ENCODE measurements at places on chromosomes 6 and 20.

- DNase-seq = no peak
Measured at GRCh38 chr20:45823949-45824835, 2.9 kb downstream of the TNNC2 start.

DNA sequence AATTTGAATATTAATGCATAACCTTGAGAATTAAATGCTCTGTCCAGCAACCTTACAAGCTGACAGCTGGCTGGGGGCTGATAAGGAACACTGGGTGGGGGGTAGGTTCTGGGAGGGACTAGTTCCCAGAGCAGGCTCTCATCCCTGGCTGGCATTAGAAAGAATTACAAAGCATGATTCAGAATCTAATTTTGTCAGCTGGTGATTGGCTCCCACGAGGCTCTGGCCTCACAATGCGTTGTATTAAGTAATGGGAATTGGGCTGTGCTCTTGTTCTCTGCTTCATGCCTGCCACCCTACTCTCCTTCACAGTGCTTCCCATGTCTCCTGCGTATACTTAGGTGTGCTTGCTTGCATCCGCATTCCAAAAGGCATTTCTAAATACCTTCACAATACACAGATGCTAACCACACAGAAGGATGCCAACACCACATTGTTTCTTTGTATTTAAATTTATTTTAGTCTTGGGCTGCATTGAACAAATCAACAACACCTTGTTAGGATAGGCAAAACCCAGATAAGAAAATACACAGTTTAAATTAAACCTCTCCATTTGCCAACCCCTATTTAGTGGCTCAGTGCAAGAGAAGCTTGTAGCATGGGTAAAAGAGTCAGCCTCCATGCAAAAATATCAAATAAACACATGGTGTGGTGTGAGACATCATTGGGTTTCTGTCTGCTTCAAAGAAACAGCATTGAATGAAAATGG lies 434.5 kb upstream of the JAG1 start:
- peak; percentile 31 for DNase-seq

GRCh38 chr6:52640916-52641315 lies 30.0 kb upstream of the TMEM14A start:
- DNase-seq = no peak

GRCh38 chr20:53897884-53898555 lies 172.4 kb downstream of the BCAS1 start:
- DNase-seq = no peak

GRCh38 chr6:35219683-35220326 lies 6.0 kb downstream of the SCUBE3 start:
- no peak for DNase-seq

DNA sequence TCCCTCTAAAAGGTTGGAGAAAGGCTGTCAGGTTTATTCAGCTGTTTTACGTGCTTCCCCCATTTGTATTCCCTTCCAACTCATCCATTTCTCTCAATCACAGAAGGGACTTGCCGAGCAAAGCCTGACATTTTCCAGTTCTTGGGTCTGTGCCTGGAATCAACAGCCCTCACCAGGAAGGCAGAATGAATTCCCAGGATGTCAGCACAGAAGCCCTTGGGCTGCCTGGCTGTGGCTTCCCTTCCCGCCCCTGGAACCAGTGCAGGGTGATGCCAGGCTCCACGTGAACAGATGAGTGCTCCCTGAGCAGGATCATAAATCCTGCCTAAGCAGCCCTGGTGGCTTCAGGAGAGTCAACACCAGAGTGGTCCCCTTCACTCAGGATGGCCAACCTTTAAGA lies 86.1 kb upstream of the CD83 start:
- no peak for DNase-seq

- DNase-seq = no peak
Measured at GRCh38 chr20:1509237-1509636, 18.0 kb upstream of the SIRPB2 start.

GRCh38 chr20:42118001-42118400 lies 499.8 kb upstream of the CHD6 start:
- DNase-seq = no peak

- no peak for DNase-seq
Measured at GRCh38 chr6:48067148-48067712, 43.8 kb downstream of the PTCHD4 start.

DNA sequence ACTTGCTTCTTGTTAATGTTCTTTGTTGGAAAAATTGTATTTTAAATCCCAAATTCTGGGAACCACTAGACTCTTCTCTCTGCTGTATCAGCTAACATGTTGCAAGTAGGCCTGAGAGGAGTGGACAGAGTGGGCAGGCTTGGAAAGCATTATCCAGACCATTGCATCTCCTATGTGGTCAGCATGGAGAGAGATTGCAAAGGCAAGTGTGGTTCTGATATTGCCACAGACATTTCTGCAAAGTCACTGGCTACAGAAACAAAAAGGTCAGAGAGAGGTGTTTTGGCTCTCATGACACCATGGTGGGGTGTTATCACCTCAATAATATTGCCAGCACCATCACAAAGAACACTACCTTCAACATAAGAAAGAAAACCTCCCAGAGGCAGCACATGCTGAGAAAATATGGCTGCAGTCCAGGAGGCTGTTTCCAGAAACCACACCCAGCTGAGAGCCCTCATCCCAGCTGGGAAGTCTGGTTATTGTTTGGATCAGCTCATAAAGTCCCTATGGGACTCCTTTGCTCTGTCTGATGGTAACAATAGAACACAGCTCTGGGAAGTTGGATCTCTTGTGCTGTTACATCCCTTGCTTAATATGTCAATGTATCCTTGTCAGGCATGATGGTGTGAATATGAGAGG lies 78.2 kb upstream of the TBX18 start:
- DNase-seq = no peak

DNA sequence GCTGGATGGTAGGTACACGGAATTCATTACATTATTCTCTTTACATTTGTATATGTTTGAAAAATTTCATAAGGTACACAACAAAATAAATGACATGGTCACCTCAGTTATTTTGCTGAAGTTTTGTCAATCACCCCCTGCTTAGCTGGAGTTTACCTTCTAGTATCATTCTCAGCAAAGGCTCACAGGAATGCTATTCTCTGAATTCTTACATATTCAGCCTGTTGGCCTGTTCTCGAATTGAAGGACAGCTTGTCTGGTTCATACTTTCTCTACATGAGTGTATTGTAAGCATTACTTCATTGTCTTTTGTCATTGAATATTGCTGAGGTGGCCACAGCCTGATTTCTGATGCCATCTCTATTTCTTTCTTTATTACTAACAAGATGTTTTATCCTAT lies 12.8 kb downstream of the CALHM5 start:
- DNase-seq = no peak

DNA sequence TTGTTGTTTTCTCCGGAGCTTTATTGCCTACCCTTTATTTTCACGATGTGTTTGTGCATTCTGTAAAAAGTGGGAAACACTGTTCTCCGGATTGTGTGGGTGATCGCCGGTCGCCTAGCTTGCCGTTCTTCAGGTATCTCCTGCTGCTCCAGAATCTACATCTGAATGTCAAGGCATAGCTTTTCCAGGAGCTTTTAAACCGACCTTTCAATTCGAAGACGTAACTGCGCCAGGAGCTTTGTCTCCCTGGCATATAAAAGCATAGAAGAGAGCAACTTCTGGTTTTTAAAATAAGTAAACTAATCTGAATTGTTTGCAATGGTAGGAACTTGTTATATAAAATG lies 96.0 kb downstream of the HFE start:
- DNase-seq = no peak

DNA sequence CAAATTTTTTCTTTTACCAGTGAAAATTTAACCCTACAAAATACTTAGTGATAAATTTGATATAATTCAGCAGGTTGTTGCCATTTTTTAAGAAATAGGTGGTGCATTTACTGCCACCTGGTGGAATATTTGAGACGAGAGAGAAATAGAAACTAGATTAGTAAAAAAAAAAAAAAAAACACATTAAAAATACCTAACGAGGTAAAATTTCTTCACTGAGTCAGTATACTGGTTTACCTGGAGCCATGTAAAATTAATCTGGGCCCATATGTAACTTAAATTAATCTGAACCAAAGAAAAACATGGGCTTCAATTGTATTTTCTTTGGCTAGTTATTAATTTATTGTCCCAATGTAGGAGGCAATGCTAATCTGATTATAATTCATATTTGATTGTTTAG lies 520.8 kb downstream of the EPM2A start:
- no peak for DNase-seq

DNA sequence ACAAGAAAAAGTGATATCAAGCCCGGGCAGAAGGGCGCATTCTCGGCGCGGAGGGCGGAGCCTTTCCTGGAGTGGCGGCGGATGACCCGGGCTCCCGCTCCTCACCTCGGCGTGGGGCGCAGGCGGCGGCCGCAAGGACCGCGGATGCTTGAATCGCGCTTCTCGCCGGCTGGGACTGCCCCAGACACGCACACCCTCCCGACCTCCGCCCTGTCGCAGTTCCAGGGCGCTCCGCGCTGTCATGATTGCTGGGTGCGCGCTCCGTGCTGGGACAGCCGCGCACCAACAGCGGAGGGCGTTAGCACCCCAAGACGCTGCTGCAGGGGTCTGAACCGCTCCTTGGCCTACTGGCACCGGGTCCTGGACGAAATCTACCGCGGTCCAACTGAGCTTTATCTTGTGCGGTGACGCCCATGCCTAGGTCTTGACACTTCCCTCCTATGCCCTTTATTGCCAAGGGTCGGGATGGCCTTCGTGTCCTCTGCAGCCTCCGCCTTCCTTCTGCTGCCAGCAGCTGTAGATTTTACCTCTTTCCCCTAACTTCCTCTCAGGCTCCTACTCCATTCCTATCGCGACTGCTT lies 43.3 kb downstream of the IRAK1BP1 start:
- no peak for DNase-seq

DNA sequence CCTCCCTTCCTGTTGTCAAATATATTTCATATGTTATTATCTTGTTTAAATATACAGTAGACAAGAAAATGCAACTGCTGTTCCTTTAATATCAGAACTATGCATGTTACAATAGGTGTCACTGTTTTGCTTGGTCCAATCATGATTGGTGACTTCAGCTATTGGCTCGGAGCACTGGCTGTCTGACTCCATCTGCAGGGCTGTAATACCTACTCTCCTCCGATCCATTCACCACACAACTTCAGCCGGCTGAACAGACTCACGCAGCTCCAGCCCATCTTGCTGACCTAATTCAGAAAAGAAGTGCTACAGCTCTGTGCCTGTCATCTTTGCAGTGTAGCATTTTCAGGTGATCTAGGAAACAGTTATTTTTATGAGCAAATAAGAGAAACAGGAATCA lies at the start of gene BTBD3:
TSS of gene BTBD3 (plus strand) at position 231 of the 400 bp plus-strand sequence. CDS start 383 bp downstream, outside the sequence.
- peak; percentile 54 for DNase-seq

GRCh38 chr20:19734811-19735210 lies 23.2 kb upstream of the RIN2 start:
- no peak for DNase-seq

- no peak for DNase-seq
Measured at GRCh38 chr20:31818376-31818908, 714 bp upstream of the MYLK2 start.

GRCh38 chr6:141415896-141416295 lies 716.8 kb upstream of the GJE1 start:
- no peak for DNase-seq

- no peak for DNase-seq
Measured at GRCh38 chr20:62391165-62392076, 4.5 kb downstream of the RPS21 start.

- DNase-seq = peak; percentile 89
Measured at GRCh38 chr6:123323452-123324329, 313.1 kb downstream of the TRDN start.

- no peak for DNase-seq
Measured at GRCh38 chr20:36821964-36822437, 48.4 kb upstream of the DSN1 start.

- no peak for DNase-seq
Measured at GRCh38 chr6:113989675-113990074, 18.7 kb upstream of the HDAC2 start.

DNA sequence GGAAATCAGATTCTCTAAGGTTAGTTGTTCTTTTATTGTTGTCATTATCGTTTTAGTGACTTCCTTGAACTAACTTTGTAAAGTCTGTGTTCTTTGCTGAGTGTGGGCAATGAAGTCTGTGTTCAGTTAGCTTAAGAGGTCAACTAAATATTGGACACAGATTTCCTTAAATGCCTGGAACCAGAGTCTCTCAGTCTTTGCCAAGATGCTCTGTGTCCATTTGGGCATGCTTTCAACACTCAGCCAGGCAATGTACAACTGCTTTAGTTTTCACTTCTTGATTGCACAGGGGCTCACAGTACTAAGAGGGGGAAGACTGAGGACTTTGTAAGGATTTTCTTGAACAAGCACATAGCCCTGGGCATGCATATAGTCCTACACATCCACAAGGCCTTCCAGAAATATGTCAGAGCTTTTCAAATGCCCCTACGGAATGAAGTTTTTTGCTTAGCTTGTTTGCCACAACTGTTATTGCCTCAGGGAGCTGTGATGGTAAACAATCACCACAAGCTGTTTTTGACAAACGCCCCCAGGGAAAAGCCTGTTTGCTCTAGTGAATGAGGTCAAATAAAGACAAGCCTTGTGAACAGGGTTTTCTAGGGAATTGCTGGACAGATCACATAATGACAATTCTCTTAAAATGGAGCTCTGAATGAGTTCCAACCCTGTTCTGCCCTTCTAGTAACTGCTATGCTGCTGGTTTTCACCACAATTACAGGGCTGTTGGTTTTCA lies 82.5 kb downstream of the B3GAT2 start:
- DNase-seq = no peak

GRCh38 chr6:159193923-159194322 lies 24.7 kb downstream of the FNDC1 start:
- no peak for DNase-seq

GRCh38 chr6:106730718-106731117 lies 101.3 kb downstream of the QRSL1 start:
- DNase-seq = no peak

DNA sequence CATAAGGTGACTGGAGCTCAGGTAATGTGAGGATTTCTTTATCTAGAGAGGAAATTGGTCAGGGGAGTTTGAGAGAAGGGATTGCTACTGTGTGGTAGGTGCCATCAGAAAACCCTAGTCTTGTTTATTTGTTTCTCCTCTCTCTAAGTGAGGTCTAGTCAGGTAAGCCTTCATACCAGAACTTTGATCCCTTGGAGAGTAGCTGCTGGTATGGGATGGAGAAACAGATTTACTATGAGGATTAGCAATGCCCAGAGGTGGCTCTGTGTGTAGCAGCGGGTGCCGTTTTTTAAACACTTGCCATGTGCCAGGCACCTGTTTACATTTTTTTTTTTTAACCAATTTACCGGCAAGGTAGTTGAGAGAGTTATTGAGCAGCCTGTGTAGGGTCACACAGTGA lies 19.5 kb downstream of the CMTR1 start:
- DNase-seq = no peak

DNA sequence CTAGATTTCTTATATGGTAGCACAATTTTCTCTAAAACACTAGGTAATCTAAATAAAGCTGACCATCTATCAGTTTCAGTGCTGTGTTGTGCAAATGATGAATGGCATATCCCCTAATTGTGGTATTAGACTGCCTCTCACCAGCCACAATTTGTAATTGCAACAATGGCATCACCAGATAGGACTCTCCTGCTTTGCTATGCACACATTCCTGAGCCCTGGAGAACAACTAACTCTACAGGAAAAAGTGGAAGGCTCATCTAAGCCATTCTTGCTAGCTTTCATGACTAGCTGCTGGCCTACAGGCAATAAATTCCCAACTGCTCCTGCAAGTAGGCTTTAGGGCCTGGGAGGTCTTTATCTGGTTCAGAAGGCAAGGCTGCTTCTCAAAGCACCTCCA lies 974.1 kb downstream of the EYS start:
- no peak for DNase-seq

GRCh38 chr6:112618849-112619248 lies 271.7 kb downstream of the RFPL4B start:
- DNase-seq = no peak

- no peak for DNase-seq
Measured at GRCh38 chr6:18216411-18216810, 47.9 kb downstream of the DEK start.

Data from retinal pigment epithelial cell (primary cell).